RKO (cell line): ENCODE measurements at places on chromosomes 1 and 21.

DNA sequence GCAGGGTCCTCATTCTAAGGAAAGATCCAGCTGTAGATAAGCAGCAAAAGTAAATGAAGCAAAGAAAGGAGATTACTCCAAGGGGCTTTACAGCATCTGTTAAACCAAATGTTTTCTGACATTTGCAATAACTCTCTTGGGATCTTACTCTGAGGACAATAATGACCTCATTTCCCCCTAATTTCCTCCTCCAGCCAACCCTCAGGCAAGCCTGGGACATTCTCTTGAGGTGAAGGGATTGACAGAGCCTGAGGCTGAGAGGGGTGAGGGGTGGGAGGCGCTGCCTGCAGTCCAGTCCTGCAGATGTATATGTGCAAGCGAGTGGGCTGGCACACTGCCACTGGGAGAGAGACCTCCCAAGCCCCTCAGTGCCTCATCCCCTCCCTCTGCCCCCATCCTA is 40.5 kb upstream of the NEK2 start:
- DNase-seq = no peak

DNA sequence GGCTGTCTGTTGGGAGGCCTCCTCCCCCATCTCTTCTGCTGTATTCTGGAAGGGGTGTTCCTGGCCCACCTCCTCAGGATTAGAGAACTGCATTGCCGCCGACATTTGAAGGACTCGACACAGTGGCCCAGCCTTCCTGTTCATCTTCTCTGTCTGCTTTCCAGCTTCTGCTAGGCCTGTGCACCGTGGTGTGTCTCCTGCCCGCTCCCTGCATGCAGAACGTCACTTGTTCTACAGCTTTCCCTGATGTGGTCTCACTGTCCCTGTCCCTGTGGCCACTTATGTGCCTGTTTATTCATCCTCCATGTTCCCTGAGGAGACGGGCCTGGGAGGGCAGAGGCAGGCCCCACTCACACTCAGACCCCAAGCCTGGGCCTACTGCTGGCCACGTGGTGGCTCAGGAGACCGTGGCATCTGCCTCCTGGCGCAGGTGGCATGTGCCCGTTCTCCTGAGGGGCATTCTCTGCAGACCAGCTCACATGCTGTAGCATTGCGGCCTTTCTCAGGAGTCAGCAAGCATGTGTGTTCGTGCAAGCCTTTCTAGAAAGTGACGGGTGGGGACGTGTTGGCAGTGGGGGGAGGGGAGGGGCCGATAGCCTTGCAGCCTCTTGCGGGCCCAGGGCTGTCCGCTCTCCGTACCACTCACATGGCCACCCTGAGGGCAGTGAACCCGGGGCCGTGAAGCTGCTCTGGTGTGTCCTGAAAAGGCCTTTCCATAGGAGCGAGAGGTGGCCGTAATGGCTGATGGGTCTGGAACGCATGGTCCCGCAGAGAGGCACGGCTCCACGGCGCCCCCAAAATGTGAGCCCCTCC is 35.9 kb downstream of the POFUT2 start:
- DNase-seq = no peak

DNA sequence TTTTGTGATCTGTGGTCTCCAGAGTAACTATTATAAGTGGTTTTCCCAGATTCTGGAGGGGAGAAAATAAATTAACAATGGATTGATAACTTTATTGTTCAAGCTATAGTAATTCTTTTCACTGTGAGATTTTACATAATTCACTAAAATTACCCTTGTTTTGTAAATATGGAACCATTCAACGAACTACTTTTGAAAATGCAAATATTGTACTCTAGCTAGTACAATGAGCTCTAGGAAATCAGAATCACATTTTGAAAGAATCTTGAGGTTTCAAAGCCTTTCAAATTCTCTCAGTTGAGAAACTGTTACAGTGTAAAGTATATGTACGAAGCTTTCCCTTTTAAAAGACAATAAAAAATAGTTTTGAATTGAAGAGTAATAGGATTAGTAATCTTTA is 119.9 kb downstream of the HS2ST1 start:
- DNase-seq = no peak

- no peak for DNase-seq
Observed at GRCh38 chr1:110605446-110605845, 712 bp downstream of the KCNA2 start.

DNA sequence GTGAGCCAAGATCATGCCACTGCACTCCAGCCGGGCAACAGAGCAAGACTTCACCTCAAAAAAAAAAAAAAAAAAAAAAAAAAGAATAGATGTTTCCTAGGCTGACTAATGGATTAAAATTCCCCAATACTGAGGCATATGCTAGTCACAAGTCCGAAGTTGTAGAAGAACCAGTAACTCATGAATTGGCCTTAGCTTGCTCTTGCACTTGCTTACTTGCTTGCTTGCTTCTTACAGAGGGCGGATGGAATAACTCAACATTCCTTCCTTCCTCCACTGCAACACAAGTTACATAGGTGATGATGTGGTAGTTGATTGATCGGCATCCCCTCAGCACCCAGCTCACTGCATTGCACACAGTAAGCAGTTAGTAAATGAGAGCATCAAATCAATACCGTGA is 2.8 kb upstream of the TARS2 start:
- peak; percentile 87 for DNase-seq

- no peak for DNase-seq
Observed at GRCh38 chr1:207300970-207301369, 20.5 kb upstream of the CD55 start.

DNA sequence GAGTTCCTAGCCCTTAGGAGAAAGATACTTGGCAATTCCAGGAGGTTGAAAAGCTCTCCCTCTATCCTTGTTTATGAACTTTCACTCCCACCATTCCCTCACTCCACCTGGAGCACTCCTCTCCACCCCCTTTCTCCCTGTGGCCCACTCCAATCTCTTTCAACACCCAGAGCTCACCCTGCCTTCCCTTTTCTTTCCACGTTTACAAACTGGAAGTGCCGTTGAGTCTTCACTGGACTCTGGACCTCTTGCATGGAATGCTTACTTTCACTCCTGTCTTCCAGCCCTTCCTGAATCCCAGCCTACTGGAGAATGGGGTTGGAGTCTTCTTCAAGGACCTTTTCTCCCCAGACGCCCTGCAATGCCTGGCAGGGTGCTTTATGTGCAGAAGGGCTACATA is 198.5 kb downstream of the RHOU start:
- DNase-seq = no peak

DNA sequence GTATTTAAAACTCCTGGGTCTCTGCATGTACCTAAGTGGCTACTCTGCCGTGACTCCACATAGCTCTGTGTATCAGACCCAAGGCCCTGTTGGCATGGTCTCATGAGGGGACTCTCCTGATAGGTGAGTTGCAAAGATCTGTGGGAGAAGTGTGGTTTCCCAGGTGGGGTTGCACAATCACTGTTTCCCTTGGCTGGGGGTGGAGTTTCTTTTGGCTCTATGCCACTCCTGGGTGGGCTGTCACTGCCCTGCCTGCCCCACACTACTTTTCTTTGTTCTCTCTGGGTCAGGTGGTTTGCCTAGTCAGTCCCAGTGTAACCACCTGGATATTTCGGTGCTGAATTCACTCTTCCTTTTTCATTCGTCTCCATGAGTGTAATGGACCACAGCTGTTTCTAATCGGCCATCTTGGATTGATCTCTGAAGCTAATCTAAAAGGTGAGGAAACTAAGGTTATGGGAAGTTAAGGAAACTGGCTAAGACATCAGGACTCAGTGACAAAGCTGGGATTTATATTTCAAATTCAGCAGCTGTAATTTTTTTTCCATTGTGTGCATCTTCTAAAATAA is 97.1 kb upstream of the CACYBP start:
- no peak for DNase-seq

DNA sequence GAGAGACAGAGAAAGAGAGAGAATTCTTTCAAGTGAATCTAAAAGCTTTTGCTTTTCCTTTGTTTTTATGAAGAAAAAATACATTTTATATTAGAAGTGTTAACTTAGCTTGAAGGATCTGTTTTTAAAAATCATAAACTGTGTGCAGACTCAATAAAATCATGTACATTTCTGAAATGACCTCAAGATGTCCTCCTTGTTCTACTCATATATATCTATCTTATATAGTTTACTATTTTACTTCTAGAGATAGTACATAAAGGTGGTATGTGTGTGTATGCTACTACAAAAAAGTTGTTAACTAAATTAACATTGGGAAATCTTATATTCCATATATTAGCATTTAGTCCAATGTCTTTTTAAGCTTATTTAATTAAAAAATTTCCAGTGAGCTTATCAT is 117.6 kb downstream of the PTPRC start:
- peak; percentile 65 for DNase-seq

DNA sequence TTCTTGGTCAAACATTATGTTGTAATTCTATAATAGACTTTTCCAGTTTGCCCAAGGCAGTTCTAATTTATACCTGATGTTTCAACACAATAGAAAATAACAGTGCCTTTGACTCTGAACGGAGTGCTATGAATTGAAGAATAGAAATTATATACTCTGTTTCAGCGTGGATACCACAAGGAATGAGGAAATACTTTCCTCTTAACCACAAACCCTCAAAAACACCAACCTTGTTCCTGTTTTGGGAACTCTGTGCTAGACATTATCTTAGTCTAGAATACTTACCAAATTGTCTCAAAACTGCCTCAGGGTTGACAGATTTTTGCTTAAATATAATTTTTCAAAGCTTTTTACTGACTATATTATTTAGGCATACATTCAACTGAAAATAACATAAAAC is 1629.3 kb downstream of the MRPL39 start:
- DNase-seq = no peak

DNA sequence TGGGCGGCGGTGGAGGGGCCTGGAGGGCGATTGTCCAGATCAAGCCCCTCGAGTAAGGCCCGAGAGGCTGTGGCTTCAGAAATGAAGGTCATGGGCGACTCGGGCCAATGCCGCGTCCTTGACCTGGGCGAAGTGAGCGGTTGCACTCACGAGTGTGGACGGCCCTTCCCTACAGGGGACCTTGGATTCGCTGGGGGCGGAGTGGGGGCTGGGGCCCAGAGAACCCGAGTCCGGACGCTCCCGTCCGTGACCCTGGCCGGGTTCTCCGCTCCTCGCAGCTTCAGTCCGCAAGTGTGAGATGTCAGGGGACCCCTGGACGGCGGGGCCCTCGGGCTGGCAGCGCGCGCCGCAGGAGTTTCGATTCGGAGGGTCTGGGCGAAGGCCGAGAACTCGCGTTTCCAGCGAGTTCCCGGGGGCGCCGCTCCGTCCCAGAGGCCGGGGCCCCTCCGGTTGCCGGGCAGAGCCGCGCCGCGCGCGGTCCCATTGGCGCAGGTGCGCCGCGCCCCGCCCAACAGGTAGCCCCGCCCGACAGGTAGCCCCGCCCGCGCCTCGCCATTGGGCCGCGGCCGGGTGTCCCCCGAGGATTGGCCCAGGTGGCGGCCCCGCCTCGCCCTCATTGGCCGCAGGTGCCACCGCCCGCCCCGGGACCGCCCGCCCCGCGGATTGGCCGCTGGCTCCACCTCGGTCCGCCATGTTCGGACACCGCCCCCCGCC is at the start of gene PRKCZ:
Gene PRKCZ (plus strand): TSS at position 694 of the 714 bp plus-strand sequence. CDS start 220 bp downstream, outside the sequence.
- peak; percentile 85 for DNase-seq

DNA sequence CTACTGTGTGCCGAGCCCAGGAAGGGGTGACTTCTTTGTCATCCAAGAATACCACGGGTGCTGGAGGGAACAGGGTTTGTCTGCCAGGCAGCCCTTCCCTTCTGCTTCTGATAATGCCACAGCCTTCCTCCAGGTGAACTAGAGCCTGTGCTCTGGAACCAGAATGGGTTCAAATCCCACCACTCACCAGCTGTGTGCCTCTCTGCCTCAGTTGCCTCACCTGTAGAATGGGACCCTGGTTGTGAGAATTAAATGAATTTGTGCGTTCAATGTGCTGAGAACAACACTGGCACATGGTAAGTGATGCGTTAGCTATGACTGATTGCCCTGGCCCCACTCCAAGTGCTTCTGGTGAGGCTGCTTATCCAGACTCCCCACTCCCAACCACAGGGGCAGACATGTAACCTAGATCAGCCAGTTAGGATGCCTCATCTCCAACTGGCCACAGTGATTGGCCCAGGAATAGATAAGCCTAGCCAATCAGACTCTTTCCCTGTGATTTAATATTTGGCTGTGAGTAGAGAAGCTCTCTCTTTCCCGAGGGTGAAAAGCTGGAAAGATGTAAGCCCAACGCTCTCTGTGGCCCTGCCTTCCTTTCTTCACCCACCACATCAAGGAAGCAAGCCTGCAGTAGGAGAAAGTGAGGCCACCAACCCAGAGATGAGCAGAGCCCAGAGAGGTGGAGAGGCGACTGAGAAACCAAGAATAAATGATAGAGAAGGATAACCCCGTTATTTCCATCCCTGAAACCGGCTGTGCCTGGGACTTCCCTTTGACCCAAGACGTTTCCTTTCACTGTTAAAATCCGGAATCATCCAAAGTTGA is 20.8 kb upstream of the LAPTM5 start:
- peak; percentile 93 for DNase-seq

DNA sequence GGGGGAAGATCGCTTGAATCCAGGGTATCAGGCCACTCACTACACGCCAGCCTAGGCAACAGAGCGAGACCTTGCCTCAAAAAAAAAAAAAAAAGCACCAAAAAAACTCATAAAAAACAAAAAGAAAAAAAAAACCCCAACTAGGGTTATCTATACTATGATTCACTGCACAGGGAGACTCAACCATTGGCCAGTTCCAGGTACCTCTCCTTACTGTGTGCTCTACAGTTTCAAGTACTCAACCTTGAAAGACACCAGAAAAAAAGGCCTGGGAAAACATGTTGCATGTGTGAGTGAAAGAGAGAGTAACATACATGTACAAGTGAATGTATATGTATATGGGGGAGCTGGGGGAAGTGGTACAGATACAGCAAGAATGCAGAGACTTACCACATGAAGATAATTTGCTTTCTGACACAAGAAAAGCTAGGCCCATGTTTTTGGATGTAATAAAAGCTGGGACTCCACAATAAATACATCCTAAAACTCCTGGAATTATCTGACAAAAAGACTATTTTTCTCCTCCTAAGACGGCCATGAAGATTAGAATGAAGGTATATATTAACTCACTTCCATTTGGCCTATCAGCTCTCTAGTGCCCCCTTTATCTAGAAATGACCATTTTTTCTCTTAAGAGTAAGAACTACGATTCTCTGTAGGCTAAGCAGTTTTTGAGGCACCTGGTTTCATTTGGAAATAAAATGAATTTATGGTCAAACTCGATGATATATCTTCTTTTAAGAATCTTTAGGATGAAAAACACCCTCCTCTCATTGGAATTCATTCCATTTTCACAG is 52.2 kb downstream of the SLC27A3 start:
- no peak for DNase-seq

GRCh38 chr1:22552021-22552420 is 11.3 kb upstream of the EPHA8 start:
- no peak for DNase-seq
